ENCODE measurements at places on chromosomes 2 and 18.

GRCh38 chr2:199895406-199895805, 15.7 kb upstream of the C2orf69 start:
- DNase-seq, result no peak

GRCh38 chr2:70085711-70086277, 1.5 kb upstream of the PCBP1 start:
- DNase-seq, result no peak

DNA sequence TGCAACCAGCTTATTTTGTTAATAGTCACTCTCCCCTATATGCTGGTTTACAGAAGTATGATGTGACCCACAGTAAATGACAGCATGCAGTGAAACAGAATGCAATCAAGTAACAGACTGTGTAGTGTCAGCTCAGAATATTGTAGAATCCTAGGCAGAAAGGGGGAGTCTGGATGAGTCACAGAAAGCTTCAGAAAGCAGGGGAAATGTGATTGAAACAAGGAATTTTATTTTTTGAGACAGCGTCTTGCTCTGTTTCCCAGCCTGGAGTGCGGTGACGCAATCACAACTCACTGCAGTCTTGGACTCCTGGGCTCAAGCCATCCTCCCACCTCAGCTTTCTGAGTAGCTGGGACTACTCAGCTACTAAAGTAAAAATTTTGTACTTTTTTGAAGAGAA, 219.9 kb upstream of the FBXO11 start:
- DNase-seq, result peak; percentile 40

GRCh38 chr18:35933982-35934381, 38.5 kb upstream of the RMP24 start:
- no peak for DNase-seq

DNA sequence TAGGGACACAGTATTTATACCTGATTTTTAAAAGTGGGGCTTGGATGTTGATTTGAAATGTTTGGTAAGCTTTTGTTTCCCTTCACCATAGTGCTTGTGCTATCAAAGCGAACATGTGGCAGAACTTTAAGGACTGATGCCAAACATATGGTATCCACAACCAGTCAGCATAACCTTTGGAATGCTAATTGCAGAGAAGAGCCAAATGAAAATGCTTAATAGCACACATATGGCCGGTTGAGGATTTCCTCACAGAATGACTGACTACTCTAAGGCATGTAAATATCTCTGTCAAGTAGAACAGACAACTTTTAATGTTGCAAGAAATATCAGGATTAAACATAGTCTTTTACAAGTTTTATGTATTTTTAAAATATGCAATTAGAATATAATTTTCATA, 120.9 kb upstream of the COL3A1 start:
- DNase-seq, result peak; percentile 90

GRCh38 chr2:104855221-104856085, 1.5 kb downstream of the POU3F3 start:
- DNase-seq, result no peak

DNA sequence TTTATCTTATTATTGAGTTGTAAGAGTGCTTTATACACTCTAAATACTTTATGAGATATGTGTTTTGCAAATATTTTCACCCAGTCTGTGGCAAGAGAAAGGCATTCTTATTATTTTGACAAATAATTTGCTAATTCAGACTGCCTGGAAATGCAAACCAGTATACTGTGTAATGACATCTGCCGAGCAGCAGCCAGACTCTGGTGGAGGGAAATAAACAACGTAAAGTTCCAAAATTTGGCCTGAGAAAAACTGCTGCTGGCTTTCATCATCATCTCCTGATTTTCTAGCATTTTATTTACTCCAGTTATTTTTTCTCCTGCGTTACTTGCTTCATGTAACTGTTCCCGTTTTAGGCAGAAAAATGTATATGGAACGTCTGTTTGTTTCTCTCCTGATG, 161.6 kb downstream of the RNF152 start:
- DNase-seq, result no peak

DNA sequence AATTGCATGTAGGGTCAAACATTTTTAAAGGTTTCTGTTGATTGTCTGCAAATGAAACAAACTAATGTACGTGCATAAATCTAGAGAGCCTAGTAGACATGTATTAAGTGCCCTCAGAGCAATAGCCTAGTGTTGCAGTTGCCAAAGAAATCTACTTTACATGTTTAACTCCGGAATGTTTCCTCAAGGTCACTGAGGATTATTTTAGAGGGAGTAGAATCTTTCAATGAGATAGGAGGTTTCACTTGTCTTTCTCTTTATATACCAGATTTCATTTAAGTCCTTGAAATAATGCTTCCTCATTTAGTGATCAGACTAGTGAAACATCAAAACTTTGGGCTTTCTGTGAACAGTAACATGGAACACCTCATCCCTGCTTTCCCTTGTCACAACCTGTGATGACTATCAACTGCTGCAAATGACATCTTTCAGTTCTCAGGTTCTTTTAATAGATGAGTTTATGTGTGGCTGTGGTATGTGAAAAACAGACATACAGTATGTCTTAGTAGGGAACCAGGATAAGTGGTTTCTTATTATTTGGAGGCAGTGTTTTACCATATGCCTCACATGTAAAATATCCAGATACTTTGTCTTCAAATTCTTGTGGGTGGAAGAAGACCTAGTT, 5.5 kb downstream of the UBE2E3 start:
- DNase-seq, result no peak

DNA sequence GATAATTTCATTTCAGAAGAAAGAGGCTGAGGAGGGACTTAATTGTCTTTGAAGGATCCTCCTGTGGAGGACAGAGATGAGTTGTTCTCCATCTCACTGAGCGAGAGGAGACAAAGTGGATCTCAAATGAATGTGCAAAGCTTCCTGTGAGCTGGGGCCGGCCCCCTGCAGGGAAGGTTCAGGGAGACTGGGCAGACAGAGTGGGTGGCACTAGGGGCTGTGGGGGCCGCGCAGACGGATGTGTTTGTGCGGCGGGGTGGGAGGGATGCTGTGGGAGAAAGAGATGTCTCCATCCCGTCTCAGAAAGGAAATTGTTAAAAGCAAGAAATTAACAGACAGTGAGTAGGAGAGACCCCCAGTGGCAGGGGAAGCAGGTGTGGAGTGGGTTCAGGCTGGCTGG, 29.1 kb downstream of the KLHL29 start:
- DNase-seq, result no peak
